GM23338 (cell line): ENCODE measurements at places on chromosomes 1 and 21. TPM values are rescaled to one million over a fixed set of nuclear protein-coding genes. Genes with fewer than 3 reads are reported as not detected.

The MNDA gene
- total RNA-seq = not detected in 2 replicates

DNA sequence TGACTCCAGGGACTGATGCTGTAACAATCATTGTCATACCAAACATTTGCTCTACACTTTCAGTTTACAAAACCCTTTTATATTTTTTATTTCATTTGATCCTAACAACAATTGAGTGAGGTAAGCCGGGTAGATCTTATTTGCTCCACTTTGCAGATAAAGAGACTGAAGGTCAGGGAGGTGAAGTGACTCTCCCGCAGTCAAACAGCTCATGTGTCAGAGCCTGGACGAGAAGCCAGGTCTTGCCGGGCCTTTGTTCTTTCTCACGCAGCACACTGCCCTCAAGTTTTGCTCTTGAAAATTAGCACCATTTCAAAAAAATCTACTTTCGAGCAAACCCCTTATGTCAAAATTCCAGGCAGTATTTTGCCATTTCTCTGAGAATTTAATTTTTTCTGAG lies 65.2 kb downstream of the CD247 start:
- DNase-seq = no peak

The VSIG8 gene
- not detected in 2 replicates for total RNA-seq

The NR1I3 gene
- not detected in 2 replicates for total RNA-seq

DNA sequence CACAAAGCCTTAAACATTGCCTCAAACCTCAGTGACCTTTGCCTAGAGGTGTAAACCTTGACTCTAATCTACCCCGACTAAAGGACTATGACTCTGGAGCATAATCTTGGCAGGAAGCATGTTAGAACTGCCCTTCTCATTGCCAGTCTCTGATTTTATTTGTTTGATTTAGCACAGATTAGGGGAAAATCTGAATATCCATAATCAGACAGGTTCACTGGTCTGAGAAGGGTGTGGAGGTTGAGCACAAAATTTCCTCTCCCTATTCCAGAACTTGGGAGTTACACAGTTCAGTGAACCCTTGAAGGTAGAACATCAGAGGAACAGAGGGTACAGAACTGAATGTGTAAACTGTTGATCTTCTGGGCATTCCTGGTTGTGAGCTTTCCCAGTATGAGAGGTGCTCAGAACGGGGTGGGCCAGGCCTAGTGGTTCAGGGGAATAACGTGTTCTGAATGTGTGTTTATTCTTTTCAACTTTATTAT lies 8.3 kb upstream of the PSMB4 start:
- no peak for DNase-seq

DNA sequence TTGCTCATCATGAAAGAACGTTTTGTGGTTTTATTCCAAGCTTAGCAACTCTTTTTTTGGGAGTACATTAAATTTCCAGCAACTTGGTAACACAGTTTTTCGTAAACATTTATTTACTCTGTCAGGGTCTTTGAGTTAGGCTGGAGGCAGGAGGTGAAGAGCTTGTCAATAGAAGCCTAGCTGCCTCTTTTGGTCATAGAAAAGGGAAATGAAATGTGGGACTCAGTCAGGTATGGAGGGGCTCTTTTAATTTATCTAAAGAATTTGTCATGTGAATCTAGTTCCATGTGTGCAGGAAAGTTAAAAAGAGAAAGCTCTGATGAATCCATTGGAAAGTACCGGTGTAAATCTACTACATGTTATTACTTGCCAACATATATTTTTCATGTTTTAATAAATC lies 45.9 kb upstream of the PRMT6 start:
- no peak for DNase-seq

GRCh38 chr1:160363010-160363409 lies 3.9 kb upstream of the NHLH1 start:
- peak; percentile 17 for DNase-seq

The RCC1 gene
- total RNA-seq = 88.8 and 97.4 TPM in 2 replicates
